ENCODE measurements at places on chromosomes 2 and 18.

- DNase-seq = no peak
Measured at GRCh38 chr2:38748943-38749804, 2.0 kb downstream of the SRSF7 start.

- no peak for DNase-seq
Measured at GRCh38 chr2:62266433-62267038, 70.6 kb downstream of the B3GNT2 start.

- no peak for DNase-seq
Measured at GRCh38 chr2:27621524-27621923, 7.3 kb downstream of the CCDC121 start.

DNA sequence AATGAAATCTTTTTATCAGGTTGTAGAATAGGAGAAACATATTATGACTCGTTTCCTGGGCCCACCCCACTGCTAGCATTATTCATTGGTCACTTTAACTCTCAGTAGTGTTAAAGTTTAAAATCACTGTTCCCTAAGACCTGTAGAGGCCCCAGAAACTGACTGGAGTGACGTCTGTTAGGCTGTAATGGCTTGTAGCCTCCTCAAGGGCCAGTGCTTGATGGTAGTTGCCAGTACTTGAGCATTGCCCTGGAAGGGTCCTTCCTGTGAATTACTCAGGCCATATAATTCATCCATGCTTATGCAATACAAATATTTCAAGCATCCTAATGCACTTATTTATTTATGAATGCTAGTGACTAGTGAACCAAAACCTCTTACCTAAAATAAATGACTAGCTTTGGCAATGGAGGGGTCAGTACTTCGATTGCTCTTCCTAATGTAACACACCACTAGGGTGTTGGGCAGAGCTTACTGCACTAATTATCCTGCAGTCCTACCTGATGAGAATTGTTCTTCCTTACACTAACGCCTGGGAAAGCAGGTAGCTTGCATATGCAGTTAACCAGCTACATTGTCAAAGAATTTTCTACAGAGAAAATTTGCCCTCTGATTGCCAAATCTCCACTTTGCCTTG lies 31.2 kb downstream of the ARHGAP25 start:
- no peak for DNase-seq

GRCh38 chr2:72824224-72824842 lies 1.5 kb downstream of the EXOC6B start:
- no peak for DNase-seq
